A172 (cell line): ENCODE measurements at places on chromosomes 12 and 14.

DNA sequence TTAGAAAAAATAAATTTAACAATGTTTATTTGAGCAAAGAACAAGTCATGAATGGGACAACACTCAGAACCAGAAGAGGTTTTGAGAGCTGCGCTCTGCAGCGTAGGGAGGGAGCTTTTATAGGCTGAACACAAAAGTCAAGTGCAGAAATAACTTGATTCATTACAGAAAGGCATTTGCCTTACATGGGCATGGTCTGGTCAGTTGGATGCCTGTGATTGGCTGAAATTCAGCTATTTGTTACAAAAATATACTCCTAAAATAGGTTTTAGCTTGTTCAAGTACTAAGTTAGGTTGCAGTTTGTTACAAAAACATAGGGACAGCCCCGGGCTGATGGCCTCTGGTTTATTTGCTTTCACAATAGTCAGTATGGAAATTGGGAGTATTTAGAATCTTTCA is 118.0 kb downstream of the NUAK1 start:
- DNase-seq: no peak

DNA sequence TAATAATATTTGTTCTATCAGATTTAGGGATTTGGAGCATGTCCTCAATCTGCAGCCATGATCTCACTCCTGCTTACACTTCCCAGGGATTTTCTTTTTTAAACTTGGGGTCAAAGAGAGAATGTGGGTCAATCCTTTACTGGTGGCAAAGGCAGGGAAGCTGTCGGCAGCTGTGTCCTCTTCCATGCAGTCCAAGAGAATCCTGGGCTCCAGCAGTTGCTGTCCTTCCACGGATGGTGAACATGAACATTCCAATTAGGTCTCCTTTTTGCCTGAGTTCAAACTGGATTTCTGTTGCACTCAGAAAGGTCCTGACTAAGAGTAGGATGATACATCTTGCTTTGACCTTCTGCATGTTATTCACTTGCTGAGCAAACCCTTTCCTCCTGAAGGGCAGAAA is 73.9 kb downstream of the ARL6IP4 start:
- no peak for DNase-seq

DNA sequence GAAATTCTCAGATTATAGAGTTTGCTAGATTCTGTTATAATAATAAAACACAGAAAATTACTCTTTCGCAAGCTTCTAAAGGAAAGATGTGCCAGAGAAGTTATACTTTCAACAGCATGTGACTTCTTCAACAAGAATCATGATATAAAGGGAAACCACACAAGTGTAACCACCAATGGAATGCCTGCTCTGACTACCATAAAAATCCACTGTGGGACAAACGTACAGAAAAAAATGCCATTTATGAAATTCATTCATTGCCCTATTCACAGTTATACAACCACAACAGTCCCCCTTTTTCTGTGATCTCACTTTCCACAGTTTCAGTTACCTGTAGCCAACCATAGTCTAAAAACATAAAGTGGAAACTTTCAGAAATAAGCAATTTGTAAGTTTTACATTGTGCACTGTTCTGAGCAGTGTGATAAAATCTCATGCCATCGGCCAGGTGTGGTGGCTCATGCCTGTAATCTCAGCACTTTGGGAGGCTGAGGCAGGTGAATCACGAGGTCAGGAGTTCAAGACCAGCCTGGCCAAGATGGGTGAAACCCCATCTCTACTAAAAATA is 3.2 kb downstream of the CATSPERB start:
- no peak for DNase-seq

- no peak for DNase-seq
Observed at GRCh38 chr12:3723916-3724805, 28.7 kb downstream of the CRACR2A start.

GRCh38 chr12:111227476-111228420 is 141.1 kb downstream of the PHETA1 start:
- DNase-seq: no peak

- DNase-seq: no peak
Observed at GRCh38 chr12:45547822-45548221, 181.7 kb upstream of the ARID2 start.

GRCh38 chr12:13023811-13024530 is 20.2 kb upstream of the FAM234B start:
- DNase-seq: no peak
